ENCODE measurements at places on chromosomes 4 and X.

GRCh38 chr4:120870279-120870673 is 52.2 kb downstream of the PRDM5 start:
- DNase-seq: no peak

DNA sequence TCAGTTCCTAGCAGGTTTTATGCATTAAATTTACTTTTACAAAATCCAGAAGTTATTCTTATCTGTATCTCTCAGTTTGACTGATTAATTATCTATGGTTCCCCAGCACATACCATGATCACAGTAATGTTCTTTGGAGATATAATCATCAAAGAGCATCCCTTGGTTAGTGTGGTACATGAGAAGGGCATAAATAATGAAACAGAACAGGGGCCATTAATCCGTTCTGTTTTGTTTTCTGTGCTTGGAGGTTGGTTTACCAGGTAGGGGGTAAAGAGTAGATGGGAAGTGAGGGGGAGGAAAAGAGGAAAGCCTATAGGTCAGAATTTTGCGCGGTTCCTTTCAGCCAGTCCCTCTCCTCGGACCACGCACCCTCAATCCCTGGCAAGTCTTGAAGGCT is 718.7 kb upstream of the TENM3 start:
- DNase-seq: no peak

DNA sequence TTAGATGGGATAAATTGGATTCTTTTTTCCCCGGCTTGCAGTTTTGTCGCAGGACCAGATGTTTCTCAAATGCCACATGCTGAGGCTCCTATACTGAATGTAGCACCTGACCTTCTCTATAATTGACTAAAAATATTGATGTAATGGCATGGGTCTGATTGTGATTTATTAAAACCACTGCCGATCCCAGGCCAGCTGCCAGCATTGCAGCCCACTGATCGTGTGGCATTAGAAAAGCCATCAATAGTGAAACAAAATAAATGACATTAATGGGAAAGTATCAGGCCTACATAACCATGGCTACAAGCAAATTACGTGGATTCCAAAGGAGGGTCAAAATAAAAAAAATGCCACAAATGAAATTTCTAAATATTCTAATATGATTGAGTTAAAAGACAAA is 98.7 kb downstream of the MAB21L2 start:
- DNase-seq: no peak

- DNase-seq: no peak
Observed at GRCh38 chrX:31367816-31368215, 296.0 kb upstream of the FTHL17 start.
